ENCODE measurements at places on chromosomes 3 and 15.

GRCh38 chr3:70383360-70383831 is 71.0 kb upstream of the MDFIC2 start:
- DNase-seq, result no peak

- DNase-seq, result no peak
Measured at GRCh38 chr3:43015572-43015971, 36.5 kb downstream of the GASK1A start.

GRCh38 chr3:157261000-157261399 is 101.1 kb upstream of the CCNL1 start:
- DNase-seq, result no peak

- DNase-seq, result no peak
Measured at GRCh38 chr3:4310971-4311370, 7.8 kb downstream of the SETMAR start.

DNA sequence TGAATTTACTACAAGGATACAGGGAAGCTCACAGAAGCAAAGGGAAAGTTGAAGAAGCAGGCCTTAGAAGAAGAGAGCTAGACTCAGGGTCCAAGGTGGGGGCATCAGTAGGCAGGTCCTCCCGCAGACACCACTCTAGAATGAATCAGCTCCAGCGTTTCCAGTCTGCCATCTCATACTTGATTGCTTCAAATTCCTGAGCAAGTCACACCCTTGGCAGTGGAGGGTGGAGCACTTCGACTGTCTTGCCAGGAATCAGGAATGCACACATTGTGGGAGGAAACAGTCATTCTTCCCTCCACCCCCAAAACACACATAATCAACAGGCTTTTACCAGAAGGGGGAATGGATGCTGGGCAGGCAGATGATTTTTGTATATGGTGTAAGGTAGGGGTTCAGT is 78.5 kb downstream of the CHCHD6 start:
- DNase-seq, result no peak

DNA sequence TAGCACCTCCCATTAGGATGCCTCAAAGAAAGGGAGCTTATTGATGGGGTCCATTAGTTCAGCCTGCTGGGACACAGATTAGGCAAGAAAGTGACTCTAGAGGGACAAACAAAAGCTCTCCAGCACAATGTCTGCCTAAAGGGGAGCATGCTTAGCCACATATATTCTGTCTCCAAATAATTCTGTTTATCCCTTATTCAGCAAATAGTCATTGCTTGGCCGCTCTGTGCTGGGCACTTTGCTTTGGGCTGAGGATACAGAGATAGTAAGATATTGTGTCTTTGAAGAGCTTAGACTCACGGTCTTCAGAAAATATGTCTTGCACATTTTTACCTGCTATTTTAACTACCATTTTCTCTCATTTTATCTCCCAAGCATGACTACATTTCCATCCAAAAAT is 159.8 kb downstream of the SYNPR start:
- no peak for DNase-seq

DNA sequence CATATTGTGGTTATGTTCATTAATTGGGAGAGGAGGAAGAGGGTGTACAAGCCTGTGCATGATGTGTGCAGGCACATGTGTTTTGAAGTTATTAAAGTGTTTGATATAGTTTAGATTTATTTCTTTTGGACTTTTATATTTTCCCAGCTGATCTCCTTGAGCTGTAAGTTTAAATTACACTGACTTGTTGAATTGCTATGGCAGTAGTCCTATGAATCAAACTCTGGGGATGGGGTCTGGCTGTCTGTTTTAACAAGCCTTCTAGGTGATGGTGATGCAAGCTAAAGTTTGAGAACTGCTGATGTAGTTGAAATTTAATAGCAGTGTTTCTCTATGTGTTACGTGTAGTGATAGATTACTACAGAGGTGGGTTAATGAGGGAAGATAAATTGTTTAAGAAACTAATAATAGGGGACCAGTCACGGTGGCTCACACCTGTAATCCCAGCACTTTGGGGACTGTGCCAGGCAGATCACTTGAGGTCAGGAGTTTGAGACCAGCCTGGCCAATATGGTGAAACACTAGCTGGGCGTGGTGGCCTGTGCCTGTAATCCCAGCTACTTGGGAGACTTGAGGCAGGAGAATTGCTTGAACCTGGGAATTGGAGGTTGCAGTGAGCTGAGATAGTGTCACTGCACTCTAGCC is 7.0 kb downstream of the ARIH1 start:
- no peak for DNase-seq

Measured in bone marrow (tissue), 2 donors.